ENCODE measurements at places on chromosomes 2 and 18.
A peak's percentile ranks its signal among the peaks of the same experiment; 100 is the strongest.

- DNase-seq, result peak; percentile 35
These were observed 37.0 kb downstream of the NABP1 start for GRCh38 chr2:191714925-191715324.

DNA sequence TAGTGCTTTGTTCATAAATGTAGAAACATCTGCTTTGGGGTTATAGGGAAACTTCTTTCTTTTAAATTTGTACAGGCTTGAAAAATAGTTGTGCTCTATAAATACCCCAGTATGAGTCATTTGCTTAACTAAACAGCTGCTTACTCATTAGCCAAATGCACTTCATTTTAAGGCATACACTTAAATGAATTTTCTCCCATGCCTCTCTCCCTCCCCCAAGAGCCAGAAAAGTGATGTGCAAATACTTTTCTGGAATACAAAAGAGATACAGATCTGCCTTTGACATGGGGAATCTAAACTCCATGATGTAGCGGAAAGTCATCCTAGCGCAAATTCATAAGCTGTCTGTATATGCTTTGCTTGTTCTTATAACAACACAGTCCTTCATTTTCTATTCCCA is 469.4 kb downstream of the DLGAP1 start:
- DNase-seq, result peak; percentile 74

DNA sequence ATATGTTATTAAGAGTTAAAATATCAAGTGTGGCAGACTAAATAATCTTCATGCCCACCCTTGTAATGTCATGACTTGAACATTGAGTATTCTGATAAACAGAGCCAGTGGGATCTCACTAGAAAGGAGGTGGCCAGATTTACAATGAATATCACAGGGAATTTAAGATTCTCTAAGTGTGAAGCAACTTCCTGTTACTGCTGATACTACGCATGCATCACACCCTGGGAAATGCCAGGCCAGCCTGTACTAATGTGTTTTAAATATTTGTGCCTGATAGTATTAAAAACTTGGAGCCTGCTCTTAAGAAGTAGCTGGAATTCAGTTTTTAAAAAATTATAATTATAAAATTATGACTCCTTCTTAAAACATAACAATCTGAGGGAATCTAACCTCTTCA is 148.3 kb downstream of the LAMA3 start:
- no peak for DNase-seq

DNA sequence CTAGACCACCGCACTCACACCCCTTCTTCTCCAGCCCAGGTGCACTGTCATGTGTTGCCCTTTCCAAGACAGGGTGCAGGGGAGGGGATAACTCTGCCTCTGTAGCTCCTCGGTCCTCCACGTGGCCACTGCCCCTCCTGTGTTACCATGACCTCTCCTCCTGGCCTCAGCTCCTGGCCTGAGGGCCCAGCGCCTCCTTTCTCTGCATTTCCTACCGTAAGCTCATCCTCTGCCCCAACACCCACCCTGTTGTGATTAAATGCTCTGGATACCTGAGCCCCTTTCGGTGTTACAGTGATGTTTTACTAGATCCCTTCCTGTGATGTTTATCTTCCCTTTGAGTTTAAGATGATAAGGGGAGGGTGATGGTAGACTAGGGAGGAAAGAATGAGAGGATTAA is 242.3 kb downstream of the PTPRM start:
- no peak for DNase-seq

DNA sequence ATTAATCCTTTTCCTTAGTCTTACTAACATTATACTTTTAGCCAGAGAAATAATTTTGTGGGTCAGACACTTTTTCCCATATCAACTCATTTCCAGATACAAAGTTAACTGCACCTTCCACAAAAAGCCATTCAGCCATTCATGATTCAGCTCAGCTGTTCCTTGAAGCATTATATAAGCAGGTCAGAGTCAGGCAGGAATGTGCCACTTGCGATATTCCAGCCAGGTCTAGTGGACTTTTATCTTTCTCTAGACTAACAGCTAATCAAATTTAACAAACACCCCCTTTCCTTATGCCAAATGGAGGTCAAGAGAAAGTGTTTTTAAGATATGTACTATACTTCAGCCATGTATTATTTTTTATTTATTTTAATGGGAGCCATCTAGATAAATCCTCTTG is 75.6 kb upstream of the EPB41L3 start:
- DNase-seq, result no peak

DNA sequence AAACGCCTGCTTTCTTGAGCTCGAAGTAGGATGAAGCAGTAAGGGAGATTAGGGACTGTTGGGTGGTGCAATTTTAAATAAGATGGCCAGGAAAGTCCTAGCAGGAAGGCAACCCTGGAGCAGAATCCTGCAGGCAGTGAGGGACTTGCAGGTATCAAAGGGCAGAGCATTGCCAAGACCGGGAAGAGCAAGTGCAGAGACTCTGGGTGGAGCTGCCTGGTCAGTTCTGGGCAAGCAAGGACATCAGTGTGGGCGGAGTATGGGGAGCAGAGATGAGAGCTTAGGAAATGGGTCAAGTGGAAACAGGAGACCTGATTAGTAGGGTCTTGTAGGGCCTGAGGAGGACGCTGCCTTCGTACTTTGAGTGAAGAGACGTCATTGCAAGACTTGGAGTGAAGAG is 64.4 kb upstream of the NCK2 start:
- DNase-seq, result no peak

- no peak for DNase-seq
These were observed 34.5 kb upstream of the CCDC88A start for GRCh38 chr2:55454121-55454520.

DNA sequence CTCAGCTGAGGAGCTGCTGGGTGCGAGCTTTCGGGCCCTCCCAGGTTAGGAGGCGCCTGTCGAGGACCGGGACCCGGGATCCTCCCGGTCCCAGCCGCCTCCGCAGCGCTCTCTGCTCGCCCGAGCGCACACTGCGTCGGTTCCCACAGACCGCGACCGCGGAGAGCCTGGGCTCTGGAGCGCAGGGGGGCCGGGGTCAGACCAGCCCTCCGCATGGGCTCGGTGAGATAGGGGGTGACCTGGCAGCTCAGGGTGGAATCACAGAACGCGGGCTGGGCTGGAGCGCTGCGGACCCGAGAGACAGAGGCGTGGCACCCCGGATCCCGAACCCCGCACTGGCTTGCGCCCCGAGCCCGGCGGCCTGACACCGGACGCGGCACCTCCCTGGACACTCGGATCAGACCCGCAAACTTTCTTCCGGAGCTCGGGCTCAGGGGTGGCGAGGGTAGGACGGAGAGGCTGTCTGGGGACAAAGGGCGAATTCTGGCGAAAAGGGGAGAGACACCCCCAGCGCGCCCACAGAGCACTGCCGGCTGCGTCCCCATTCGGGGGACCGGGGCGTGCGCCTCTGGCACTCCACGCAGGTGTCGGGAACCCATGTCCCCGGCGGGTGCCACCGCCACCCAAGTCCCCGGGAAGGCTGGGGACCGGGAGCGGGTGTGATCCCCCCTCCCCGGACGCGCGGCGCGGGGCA is 612 bp downstream of the DIPK1C start:
- DNase-seq, result peak; percentile 36

DNA sequence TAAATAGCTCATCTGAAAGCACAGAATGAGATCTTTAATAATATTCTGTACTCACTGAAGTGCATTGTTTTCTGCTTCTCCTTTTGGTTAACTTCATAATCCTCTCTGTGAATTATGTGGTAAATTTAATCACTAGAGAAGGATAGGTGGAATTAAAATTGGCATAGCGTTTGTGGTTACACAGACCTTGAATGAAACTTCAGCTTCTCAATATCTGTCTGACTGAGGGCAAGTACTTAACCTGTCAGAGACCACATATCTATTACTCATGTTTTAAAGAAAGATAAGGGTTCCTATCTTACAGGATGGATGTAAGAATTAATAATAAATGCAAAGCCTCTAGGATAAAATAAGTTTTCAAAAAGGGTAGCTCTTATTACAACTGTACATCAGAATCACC is 861.8 kb downstream of the TRIB2 start:
- no peak for DNase-seq

DNA sequence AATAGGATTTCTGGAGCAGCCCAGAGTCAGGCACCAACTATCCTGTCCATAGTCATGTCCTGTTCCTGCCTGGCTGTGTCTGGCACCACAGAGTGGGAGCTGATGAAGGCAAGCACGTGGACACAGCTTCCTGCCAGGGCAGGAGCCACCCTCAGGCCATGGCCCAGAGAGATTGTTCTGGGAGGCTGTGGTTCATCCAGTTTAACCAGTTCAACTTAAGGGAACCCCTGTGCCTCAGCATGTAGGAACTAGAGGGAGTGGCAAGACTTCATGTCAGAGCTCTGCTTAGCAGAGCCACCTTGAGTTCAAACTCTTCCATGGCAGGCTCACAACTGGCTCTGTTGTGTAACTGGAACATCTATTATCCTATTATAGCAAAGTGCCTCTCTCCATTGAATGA is 73.2 kb upstream of the NCKAP5 start:
- DNase-seq, result no peak

DNA sequence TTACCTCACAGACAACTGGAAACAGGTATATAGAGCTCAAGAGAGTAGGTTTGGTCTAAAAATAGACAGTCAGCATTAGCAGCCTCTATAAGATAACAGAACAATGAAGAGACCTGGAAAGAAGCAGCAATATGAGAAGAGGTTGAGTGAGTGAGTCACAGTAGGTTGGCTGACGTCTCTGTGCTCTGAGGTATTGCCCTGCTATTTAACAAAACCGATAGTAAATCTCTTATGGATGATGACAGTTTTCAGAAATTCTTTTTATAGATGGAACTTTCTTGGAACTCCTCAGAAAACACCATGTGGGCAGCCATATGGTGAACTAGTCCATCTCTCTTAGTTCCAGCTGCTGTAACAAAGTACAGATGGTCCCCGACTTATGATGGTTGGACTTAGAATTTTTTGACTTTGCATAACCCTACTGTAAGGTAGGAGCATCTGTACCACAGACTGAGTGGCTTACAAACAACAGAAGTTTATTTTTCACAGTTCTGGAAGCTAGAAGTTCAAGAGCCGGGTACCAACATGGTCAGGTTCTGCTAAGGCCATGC is 123.5 kb downstream of the MBD2 start:
- DNase-seq, result no peak

- peak; percentile 88 for DNase-seq
These were observed 10.8 kb upstream of the COX7A2L start for GRCh38 chr2:42371611-42372473.

- peak; percentile 17 for DNase-seq
These were observed 124.7 kb upstream of the ZNF516 start for GRCh38 chr18:76619621-76620315.

DNA sequence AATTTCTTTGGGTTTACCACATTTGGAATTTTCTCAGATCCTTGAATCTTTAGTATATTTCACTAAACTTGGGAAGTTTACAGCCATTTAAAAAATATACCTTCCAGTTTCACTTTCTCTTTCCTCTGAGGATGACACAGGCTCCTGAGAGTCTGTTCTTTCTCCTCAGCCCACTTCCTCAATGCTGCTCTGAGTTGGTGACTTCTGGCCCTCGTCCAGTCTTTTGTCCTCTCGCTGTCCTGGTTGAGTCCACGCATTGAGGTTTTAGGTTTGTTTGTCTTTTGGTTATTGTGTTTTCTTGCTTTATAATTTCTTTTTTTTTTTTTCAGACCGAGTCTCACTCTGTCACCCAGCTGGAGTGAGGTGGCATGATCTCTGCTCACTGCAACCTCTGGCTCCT is 40.7 kb upstream of the GALR1 start:
- DNase-seq, result no peak

GRCh38 chr18:25097569-25098056 is 254.4 kb downstream of the ZNF521 start:
- DNase-seq, result peak; percentile 93

DNA sequence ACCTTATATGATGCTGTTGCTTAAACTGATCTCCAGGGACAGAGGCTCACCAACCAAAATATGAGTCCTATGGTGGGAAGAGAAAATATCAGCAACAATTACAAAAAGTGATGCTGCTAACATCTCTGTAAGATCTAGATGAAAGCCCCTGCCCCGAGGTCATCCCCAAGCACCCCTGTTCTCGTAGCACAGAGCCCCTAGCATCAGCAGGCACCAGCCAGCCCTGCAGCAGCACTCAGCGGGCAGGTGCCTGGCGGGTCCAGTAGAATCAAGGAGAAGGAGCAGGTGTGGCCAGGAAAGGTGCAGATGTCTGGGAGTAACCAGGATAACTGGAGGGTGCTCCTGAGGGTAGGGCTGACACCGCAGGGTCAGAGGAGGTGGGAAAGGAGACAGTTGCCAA is 474.2 kb upstream of the MYT1L start:
- no peak for DNase-seq

DNA sequence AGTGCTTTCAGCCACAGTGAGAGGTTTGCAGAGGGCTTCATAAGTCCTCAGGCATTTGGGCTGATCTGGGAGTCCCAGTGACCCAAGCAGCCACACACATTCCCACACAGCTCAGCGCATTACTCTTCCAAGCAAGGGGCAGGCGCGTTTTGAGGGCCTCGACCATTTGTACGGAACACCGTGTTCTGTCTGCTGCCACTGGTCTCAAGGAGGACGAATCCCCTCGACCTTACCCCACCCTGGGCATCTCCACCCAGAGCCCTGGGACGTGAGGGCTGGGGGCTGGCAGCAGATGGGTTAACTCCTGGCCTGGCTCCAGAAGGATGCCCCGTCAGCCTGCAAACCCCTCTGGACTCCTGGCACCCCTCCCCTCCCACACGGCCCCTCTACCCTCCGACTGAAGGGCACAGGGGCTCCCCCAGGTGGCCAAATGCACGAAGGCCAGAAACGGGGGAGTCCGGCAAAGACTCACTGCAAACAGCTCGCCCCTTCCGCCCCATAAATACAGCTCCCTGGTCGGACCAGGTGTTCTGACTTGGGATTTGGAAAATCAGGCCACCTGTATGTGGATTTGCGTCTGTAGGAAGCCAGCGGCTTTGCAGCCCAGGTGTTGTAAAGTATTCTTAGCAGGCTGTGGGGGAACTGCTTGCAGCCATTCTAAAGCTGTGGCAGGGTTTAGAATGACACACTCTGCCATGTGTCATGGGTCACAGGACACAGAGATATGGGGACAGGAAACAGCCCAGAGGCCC is 33.6 kb upstream of the PTMA start:
- peak; percentile 74 for DNase-seq

DNA sequence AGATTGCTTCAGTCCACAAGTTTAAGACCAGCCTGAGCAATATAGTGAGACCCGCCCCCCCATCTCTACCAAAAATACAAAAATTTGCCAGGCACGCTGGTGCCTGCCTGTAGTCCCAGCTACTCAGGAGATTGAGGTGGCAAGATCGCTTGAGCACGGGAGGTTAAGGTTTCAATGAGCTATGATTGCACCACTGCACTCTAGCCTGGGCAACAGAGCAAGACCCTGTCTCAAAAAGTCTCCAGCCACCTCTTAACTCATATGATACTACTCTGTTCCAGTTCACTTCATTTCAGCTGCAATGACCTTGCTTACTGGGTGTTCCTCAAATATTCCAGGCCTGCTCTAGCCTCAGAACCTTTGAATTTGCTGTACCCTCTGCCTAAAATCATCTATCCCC is 11.4 kb downstream of the MEMO1 start:
- DNase-seq, result no peak

- no peak for DNase-seq
These were observed 90.3 kb downstream of the DHRS9 start for GRCh38 chr2:169159686-169160085.

- no peak for DNase-seq
These were observed 82.6 kb upstream of the GLI2 start for GRCh38 chr2:120653046-120653445.
